Activated effector memory CD4-positive, alpha-beta T cell treated with anti-CD3 and anti-CD28 coated beads, Interleukin-2, amount 50 U/mL, for 16 hours (primary cell): ENCODE measurements at places on chromosomes 2 and 18.

DNA sequence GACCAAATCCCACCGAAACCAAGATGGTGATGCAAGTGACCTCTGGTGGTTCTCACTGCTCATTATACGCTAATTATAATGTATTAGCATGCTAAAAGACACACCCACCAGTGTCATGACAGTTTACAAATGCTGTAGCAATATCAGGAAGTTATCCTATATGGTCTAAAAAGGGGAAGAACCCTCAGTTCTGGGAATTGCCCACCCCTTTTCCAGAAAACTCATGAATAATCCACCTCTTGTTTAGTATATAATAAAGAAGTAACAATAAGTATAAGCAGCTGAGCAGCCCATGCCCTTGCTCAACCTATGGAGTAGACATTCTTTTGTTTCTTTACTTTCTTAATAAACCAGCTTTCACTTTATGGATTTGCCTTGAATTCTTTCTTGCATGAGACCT, 31.0 kb upstream of the FMNL2 start:
- DNase-seq, result no peak

DNA sequence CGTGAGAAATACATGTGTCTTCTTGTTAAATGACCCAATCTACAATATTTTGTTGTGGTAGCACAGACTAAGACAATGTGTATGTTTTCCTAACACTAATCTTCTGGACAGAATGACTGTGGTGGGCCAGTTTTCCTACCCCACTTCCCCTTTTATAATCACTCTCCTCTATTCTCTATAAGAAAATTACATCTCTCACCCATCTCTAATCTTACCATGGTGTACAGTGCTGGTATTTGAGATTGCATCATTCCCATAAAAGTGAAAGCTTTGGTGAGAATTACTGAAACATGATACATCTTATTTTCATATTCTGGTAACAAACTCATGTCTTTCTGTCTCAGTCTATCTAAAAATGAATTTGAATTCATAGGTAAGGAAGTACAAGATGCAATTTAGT, 40.5 kb downstream of the CAVIN2 start:
- no peak for DNase-seq

DNA sequence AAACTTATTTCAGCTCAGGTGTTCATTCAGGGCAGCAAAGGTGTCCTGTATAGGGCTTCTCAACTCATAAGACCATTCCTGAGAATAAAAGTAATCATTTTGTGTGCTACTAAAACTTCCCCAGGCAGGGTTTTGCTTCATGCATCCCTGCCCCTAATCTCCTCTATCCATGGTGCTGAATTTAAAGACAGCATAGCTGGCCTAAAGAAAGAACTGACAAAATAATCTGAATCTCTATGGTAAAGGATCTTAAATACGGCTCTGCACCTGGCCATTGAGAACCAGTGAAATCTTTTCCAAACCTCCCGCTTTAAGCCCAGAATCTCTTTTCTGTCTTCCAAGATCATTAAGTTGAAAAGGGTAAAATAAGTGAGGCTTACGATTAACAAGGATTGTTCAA, 292.1 kb upstream of the KLHL29 start:
- DNase-seq, result no peak

DNA sequence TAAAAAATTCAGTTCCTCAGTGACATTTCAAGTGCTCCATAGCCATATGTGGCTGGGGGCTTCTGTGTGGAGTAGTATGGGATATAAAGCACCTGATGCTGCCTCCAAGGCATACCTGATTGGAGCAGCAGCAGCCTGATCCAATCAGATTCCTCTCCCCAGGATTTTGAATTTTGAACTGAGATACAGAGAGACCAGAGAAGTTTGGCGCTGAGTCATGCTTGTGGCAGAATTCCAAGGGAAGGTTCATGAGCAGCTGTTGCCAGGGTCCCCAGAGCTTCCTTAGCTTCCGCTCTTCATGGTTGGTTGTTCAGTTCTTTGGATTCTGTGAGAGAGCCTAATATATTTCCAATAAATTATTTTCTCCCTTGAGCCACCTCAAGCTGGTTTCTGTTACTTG, 29.0 kb upstream of the CFAP36 start:
- no peak for DNase-seq

- no peak for DNase-seq
Measured at GRCh38 chr2:53450923-53451322, 316.7 kb upstream of the CHAC2 start.
